Mesenteric fat pad (tissue), 1 donor: ENCODE measurements at places on chromosomes 12 and 14.

DNA sequence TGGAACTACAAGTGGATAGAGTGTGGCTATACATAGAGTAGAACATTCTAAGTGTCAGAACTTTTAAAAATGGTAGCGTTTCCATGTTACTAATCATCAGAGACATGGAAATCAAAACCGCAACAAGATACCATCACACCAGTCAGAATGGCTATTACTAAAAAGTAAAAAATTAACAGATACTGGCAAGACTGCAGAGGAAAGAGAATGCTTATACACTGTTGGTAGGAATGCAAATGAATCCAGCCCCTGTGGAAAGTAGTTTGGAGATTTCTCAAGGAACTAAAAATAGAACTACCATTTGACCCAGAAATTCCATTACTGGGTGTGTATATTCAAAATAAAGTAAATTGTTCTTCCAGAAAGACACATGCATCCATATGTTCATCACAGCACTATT is 518.6 kb downstream of the NELL2 start:
- DNase-seq = no peak

DNA sequence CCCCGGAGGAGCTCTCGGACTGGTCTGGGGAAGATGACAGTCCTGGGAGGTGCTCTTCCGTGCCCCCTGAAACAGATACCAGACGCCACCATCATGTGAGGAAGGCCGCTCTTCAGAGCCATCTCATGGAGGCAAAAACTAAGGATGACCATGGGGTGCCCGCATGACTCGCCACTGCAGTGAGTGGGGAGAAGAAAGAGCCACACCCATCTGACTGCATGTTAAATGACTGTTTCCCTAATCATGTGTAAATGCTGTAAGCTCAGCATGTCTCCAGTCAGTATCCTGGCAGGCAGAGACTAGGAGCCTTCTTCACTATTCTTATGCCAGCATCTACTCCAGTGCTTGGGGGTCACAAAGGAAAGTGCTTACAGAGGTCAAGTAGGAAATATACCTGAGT is 4.0 kb downstream of the STON2 start:
- DNase-seq = no peak

GRCh38 chr12:1329784-1330476 is 264.5 kb downstream of the FBXL14 start:
- no peak for DNase-seq

DNA sequence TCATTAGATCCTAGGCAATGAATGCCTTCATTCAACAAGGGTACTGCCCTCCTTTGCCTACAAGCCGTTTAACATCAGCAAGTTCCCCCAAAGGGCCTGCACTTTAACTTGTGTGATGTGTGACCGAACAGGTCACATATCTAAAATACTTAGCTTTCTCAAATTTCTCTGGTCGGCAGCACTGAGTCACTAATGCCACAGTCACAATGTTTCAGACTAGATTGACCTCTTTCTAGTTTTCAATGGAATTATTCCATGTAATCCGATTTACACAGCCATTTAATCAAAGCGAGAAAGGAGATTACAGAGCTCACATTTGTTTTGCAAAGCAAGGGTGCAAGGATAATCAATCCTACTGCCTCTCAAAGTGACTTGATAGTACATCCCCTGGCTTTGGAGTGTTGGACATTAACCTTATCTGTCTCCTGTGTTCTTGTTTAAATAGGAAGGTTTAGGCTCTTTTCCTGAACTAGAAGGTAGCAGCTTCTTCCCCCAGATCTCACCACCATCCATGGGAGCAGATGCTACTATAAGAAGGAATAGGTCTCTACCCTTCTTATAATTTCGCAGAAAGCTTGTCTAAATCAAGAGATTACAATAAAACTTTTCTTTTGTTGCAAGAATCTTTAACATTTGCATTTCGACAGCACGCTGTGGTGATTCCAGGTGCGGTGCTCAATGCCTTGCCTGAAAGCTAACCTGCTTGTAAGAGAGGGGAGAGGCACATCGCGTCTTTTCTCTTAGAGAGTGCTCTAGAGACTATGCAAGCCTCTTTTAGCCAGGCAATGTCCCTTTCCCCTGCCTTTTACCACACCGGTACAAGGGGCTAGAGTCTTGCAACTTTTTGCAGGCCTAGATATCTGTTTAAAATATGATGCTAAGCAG is 1.8 kb downstream of the KITLG start:
- DNase-seq = no peak

DNA sequence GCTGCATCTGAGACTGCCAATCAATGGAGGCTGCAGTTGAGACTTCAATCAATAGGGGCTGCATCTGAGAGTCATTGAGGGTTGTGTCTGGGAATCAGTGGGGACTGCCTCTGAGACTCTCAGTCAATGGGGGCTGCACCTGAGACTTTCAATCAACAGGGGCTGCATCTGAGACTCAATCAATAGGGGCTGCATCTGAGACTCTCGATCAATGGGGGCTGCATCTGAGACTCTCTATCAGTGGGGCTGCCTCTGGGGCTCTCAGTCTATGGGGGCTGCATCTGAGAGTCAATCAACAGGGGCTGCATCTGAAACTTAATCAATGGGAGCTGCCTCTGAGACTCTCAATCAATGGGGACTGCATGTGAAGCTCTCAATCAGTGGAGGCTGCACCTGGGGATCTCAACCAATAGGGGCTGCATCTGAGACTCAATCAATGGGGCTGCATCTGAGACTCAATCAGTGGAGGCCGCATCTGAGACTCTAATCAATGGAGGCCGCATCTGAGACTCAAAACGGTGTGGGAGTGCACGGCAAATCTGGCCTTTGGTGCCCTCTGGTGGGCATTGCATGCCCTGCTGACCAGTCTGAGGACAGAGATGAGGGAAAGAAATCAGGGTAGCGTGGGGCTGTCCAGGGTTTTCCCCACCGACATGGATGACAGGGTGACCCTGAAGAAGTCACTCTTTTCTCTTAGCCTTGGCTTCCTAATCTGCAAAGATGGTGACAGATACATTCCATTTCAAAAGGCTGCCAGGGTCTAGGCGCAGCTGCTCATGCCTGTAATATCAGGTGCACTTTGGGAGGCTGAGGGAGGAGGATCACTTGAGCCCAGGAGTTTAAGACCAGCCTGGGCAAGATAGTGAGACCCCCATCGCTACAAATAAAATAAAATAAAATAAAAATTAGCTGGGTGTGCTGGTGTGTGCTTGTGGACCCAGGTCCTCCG is 41.3 kb upstream of the EIF5 start:
- peak; percentile 89 for DNase-seq

- no peak for DNase-seq
Observed at GRCh38 chr12:124623344-124624035, 56.1 kb upstream of the NCOR2 start.

DNA sequence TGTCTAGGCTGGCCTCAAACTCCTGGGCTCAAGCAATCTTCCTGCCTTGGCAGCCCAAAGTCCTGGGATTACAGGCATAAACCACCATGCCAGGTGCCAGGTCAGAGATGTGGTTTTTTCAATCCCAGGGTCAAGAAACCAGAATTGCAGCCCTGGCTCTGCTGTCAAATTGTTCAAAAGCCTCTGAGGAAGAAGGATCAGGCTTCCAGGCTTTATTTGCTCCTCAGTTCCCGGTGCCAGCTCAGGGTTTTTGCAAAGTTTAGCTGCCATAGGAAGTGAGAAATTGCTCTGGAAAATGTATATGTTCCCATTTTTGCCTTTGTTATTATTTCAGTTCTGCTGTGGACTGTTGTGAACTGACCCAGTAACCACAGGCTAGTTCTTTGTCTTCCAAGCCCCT is 28.7 kb downstream of the WNT5B start:
- DNase-seq = no peak

- no peak for DNase-seq
Observed at GRCh38 chr12:124379938-124380754, 85.3 kb downstream of the RFLNA start.

GRCh38 chr12:2215709-2216560 is 163.1 kb downstream of the CACNA1C start:
- no peak for DNase-seq

DNA sequence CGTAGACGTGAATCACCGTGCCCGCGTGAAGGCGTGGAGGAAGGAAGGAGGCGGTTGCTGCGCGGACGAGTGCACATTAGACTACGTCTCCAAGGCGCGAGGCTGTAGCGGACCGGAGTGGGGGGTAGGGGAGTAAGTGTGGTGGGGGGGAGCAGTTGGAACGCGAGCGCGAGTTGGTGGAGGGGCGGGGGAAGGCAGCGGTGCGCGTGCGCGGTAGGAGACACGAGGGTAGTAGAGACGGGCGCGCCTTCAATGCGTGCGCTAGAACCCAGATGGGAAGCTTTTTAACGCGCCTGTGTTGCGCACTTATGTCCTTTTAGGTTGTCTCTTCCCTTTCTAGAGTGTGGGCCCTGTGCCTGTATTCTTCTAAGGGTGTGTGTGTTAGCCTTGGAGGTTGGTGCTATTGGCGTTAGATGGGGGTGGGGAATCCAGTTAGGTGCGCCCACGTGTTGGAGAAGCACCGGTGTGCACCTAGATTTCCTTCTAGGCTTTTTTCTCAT is 604 bp downstream of the EIF4B start:
- peak; percentile 92 for DNase-seq

- no peak for DNase-seq
Observed at GRCh38 chr14:98503086-98503815, 768.7 kb downstream of the BCL11B start.

GRCh38 chr14:105891631-105892452 is 365.5 kb downstream of the TMEM121 start:
- DNase-seq = peak; percentile 89

GRCh38 chr12:132188451-132188901 is 44.2 kb downstream of the NOC4L start:
- DNase-seq = no peak

GRCh38 chr12:83468988-83469908 is 782.5 kb downstream of the TMTC2 start:
- no peak for DNase-seq

DNA sequence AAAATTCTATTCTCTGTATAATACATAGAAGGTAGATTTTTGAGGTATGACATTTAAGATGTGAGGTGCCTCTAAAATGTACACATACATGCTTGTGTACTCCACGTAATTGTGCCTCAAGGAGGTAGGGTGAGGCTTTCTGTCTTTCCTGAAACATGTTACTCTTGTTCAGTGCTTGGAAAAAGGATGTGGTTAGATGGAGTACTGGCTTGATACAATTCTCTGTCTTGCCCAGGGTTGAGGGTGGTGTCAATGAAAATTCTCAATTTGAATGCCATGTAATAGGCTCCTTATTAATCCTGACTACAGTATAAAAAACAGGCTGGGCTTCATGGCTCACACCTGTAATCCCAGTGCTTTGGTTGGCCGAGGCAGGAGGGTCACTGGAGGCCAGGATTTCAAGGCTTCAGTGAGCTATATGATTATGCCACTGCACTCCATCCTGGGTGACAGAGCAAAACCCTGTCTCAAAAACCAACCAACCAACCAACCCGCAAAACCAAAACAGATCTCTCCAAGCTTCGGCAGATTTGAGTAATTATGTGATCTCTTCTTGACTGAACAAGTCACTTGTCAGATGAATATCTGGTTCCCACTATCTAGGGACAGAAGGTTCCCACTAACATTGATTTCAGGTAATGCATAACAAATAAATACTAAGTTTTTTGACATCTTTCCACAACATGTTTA is 41.6 kb downstream of the RCOR1 start:
- DNase-seq = no peak

DNA sequence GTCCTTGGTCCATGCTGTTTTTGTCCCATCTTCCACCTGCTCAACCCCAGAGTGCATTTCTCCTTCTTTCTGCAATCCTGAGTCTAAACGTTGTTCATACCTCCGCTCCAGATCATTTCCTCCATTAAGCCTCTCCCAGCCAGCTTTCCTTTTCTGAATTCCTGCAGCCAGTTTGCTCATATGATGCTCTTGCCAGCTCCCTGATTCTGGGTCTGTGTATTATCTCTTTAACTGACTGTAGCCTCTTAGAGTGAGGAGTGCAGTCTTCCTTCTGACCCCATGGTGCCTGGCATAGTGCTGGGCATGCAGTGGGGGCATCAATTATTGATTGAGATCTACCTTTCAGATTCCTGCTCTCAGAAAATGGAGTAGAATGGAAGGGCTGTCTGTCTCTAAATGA is 11.5 kb upstream of the TBPL2 start:
- DNase-seq = no peak

DNA sequence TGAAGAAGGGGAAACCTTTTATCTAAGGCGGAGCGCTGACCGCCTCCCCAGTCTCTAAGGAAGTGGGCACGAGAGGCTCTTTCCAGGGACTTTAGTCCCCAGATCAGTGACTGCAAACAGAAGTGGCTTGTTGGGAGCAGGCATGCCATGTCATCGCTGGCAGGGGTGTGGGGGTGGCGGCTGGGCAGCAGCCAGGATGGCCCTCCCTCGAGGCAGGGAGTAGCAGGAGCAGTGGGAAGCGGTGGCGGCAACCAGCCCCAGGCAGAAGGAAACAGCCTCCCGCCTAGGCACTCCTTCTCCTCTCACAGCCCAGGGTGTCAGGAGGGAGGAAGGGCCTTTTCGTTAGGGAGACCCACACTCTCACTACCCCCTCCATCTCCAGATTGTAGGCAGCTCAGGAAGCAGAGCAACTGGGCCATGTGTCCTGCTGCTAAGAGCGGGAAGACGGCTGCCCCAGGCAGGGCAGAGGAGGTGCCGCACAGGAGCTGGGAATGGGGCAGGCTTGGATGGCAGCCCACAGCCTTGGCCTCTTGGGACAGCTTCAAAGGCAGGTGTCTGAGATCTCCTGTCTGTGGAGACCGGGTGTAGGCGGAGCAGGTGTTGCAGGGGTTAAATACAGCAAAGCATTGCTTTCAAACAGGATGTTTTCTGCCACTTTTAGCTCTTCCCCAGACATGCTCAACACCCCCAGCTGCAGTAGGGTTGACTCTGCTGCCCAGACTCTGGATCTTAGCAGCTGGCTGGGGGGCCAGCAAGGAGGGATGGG is 21.8 kb downstream of the VDR start:
- peak; percentile 90 for DNase-seq

DNA sequence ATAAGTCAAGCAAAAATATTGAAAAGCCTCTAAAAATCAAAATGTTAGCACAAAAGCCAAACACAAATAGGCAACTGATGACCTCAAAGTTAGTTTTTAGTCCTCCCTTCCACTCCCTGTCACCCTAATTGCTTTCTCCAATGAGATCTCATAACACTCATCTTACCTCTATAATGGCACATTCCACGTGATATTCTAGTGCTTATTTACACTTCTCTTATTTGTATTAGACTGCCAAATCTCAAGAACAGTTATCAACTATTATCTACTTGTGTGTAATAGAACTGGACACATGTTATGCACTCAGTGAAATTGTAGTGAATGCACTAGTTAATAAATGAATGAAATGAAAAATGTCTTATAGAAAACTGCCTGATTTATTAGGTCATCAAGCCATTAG is 55.5 kb upstream of the AVPR1A start:
- no peak for DNase-seq

DNA sequence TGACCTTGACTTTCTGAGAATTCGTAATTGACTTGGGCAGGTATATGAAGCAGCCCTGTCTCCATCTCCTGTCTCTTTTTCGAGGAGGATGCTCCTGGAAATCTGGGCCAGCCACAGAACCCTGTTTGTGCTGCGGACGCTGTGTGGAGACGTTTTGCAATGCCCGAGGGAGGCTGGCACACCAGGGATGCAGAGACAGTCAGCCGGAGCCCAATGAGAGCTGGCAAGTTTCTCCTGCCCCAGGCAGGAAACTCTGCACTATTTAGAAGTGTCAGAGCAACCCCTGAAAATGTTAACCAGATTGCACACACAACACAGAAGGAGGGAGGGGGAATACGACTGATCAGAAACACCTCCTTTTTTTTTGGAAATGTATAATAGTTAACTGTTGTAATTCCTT is 103.2 kb upstream of the DYRK2 start:
- no peak for DNase-seq

- DNase-seq = no peak
Observed at GRCh38 chr12:39816671-39817185, 197.1 kb upstream of the ABCD2 start.

GRCh38 chr14:104931771-104932675 is 7.3 kb downstream of the PLD4 start:
- peak; percentile 89 for DNase-seq
